EH (cell line): ENCODE measurements at places on chromosomes 16 and 17.
A peak's percentile ranks its signal among the peaks of the same experiment; 100 is the strongest.

DNA sequence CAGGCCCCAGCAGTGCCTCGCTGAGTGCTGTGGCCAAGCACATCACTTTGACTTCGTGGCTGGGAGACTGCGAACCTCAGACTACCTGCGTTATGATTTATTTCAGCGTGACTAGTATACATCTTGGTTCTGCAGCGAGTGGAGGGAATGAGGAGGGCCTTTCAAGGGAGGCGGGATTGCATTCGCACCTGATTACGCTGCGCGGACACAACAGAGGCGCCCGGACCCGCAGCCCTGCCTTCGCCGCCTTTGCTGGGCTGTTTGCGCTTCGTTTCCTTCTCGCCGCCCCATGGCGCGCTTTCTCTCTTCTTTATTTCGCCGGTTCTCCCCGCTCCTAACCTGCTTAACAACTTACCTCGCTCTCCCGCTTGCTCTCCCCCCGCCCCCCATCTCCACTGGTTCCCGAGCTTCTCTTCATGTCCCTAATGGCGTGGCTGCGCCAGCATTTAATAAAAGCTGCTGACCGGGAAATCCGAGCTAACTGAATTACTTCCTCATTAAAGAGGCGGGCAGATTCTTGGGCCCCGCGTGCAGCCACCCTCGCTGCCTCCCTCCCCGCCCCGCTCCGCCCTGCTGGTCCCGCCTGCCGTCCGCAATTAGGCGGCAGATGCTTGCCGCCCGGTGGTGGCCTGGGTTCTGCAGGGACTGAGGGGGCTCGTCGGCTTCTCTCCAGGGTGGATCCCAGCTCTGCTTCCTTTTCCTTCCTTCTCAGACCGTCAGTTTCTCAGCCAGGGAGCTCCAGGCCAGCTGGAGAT, 257.6 kb upstream of the SDK2 start:
- DNase-seq, result no peak

GRCh38 chr16:84561291-84561690, 56.6 kb downstream of the COTL1 start:
- DNase-seq, result no peak

DNA sequence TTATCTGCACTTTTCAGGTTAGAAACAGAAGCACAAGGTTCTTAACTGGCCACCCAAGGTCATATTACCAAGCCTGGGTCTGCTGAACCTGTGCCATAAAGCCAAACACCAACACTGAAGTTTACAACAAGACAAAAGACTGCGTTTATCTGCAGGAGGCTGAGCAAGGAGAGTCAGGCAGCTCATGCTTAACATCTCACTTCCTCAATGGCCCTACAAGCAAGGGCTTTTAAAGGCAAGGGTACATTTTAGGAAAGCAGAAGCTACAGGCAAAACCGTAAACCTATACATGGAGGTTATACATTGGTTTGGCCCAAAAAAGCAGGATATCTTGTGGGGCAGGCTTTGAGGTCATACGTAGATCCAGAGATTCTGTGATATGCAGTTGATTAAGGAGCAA, 91.2 kb downstream of the GNAO1 start:
- DNase-seq, result no peak

GRCh38 chr16:27748868-27749546, 199.1 kb downstream of the KATNIP start:
- peak; percentile 93 for DNase-seq

GRCh38 chr16:15880434-15881308, 7.7 kb downstream of the CEP20 start:
- DNase-seq, result peak; percentile 49

DNA sequence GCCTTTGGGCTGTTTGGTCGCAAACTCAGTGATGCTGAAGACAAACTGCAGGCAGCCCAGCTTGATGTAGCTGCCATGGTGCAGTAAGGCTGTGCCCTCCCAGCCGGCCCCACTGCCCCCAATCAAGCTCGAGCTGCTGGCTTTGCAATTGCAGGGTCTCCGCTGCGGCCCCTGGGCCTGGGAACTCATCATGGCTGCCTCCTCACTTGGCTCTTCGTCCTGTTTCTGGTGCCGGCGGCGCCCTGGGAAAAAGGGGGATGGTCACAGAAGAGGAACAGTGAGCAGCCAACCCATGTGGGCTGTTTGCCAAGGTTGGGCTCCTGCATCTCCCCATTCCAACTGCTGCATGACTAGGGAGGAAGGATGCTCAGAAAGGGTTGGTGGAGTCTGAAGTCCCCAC, 3.4 kb upstream of the DHRS13 start:
- no peak for DNase-seq
